ENCODE measurements at places on chromosomes 2 and 18.

DNA sequence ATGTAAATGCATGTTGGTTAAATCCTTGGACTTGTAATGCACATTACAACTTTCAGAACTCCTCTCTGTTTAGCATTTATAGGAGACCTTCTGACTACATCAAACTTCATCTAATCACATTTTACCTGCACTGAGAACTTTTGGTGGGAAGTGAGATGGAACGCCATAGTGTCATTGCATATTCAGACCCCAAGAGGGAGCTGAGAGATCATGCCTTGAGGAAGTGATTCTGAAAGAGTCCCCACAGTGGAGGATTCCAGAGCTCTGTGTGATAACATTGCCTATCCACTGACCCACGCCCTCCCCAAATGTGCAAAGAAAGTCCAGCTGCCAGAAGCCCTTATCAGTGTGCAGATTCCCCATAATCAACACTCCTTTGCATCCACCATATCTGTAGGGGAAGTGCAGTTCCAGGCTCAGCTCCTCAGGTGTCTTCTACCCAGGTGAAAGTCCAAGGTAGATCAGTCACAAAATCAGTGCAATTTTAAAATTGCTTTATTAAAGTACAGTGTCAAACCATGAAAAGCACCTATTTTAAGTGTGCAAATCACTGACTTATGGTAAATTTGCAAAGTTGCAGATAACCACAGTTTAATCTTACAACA is 212.4 kb downstream of the RPIA start:
- DNase-seq = no peak

- no peak for DNase-seq
Observed at GRCh38 chr2:116511426-116511825, 1303.1 kb upstream of the DDX18 start.

GRCh38 chr2:85578243-85579180 is 1.1 kb downstream of the VAMP8 start:
- DNase-seq = no peak

DNA sequence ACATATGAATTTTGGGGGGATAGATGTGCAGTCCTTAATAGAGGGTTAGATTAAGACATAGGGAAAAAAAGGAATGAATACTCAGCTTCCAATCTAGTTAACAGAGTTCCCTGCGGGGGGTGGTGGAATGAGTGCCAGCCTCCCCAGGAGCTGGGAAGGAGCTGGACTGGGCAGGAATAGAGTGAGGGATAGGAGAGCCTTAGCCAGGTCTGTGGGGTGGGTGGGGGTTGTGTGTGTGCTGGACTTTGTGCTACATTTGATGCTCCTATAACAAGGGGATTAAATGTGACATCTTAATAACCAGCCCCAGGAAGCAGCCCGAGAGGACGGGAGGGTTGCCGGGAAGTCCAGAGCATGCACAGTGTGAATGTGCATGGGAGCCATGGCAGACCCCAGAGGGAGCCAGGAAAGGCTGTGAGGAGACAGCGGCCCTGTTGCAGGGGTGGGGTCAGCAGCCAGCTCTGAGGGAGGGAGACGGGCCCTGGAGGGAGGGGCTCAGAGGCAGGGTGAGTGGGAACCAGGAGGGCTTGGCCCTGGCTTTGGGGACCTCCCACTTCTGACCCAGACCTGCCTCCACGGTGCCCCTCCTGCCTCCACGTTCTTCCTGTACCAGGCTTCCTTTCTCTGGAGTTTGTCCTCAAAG is 3.6 kb upstream of the MBP start:
- no peak for DNase-seq

DNA sequence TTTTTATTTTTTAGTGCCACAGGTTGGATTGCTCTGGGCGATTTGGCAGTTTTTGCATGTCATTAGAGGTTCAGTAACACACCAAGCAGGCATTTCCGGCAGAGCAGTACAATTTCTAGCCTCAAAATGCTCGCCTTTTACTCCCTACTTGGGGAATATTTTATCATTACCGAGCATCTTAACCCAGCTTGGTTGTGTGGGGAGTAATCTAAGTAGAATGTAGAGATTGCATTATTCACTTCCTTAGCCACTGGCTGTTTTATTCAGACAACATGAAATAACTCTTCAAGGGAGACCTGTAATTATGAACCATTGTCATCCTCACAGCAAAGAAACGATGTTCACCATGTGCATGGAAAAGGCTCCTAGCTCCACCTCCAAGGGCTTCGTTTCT is 13.1 kb downstream of the GRP start:
- DNase-seq = no peak
